Stimulated activated CD4-positive, alpha-beta T cell treated with anti-CD3 and anti-CD28 coated beads, Interleukin-4, amount 100 ng/mL, for 24 hours (primary cell): ENCODE measurements at places on chromosomes 7 and 10.

- no peak for DNase-seq
These were observed 48.6 kb downstream of the DGKI start for GRCh38 chr7:137798073-137798763.

DNA sequence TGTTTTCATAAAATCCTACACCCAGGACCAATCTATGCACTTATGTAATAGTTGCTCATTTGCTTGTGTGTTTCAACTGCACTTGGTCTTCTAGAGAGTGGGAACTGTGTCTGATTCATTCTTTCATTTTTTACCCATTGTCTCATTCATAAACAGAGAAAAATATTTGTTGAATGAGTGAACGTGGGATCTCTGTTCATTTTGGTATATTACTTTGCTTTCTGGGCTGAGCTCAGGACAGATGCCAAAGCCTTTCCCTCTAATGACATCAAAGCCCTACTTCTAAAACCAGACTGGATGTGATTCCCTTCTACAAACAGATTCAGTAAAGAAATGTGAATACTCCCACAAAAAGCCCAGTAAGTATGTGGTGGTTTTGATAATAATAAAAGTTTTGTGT, 145.2 kb downstream of the ST7 start:
- no peak for DNase-seq

- DNase-seq: no peak
These were observed 82.3 kb downstream of the LRGUK start for GRCh38 chr7:134209322-134210015.

DNA sequence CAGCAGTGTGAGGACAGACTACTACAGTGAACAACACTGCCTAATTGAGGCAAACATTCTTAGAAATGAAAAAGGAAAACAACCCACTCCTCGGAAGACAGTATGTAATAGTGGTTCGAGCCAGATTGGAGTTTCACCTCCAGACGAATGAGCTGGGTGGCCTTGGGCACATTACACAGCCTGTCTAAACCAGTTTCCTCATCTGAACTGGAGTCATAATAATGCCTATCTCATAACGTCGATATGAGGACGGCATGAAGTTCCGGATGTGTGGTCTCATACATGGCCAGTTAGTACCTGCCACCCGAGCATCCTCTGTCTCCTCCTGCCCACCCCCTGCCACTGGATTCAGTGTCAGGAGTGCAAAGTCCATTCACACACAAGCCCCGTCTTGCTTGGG, 15.8 kb upstream of the FRMPD2 start:
- no peak for DNase-seq

DNA sequence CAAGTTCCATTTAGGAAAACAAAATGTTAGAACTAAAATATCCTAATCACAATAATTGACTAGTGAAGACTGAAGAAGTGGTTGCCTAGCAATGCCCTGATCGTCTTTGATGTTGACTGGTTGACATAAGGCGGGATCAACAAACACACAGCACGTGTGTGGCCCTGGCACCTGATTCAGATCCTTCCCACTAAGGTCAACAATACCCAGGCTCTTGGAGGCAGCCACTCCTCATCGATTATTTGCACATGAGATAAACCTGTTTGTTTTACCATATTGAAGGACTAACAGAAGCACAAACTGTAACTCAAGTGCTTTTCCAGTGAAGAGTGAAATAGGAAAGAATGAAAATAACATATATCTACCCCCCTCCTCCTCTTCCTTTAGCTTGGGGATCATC, 15.6 kb downstream of the FANK1 start:
- DNase-seq: no peak

- DNase-seq: no peak
These were observed 242.2 kb upstream of the PPP2R2D start for GRCh38 chr10:131658476-131659110.

DNA sequence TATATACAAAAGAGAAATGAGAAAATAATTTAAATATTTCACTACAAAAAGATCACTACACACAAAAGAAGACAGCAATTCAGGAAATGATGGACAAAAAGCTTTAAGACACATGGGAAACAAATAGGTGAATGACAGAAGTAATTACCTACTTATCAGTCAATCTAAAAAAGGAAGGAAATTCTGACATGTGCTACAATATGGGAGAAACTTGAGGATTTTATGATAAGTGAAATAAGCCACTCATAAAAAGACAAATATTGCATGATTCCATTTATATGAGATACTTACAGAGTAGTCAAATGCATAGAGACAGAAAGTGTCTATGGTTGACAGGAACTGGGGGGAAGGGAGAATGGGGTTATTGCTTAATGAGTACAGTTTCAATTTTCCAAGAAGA, 339.2 kb downstream of the CALN1 start:
- no peak for DNase-seq

DNA sequence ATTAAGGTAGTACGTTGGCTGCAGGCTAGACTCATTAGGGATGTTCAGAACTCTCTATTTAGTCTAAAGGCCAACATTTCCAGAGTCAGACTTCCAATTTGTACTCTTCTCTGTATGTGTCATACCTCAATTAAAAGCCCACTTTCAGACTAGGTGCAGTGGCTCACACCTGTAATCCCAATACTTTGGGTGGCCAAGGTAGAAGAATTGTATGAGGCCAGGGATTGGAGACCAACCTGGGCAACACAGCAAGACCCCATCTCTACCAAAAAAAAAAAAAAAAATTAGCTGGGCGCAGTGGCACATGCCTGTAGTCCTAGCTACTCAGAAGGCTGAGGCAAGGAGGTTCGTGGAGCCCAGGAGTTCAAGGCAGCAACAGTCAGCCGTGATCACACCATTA, 190.7 kb upstream of the KAT6B start:
- no peak for DNase-seq

- DNase-seq: no peak
These were observed 104.7 kb downstream of the ST8SIA6 start for GRCh38 chr10:17349717-17350116.

- DNase-seq: no peak
These were observed 6.2 kb upstream of the CFAP58 start for GRCh38 chr10:104347295-104348045.

- DNase-seq: no peak
These were observed 9.2 kb downstream of the MICU1 start for GRCh38 chr10:72616716-72617115.

DNA sequence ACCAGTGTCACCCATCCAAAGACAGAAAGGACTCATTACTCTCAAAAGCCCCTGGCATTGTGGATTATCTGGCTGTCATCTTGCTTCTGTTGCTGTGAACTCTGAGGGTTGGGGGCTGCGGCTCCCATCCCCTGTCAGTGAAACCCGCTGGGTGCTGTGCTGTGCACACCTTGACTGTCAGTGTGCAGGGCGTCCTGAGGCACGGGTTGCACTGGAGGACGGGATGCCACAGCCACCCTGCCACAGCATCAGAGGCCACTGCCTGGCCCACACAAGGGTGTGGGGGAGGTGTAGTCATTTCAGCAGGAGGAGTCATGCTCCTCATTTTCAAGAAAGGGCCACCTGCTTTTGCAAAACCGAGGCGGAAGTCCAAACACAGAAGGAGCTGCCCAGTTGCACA, 245.8 kb downstream of the GLRX3 start:
- DNase-seq: no peak

DNA sequence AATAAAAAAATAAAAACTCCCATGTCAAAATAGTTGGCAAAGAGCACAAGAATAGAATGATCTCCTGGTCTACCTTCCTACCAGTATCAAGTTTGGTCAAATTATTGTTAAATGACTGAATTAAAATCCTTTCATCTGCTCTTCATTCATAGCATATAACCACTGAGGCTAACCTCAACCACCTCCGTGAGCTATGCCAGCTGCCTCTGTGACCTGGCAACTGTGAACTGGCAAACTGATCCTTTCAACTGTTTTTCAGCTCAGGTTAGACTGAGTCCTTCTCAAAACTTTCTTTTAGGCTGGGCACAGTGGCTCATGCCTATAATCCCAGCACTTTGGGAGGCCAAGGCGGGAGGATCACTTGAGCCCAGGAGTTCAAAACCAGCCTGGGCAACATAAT, 36.1 kb downstream of the NUDCD3 start:
- DNase-seq: no peak

- no peak for DNase-seq
These were observed 8.4 kb upstream of the LMOD2 start for GRCh38 chr7:123647106-123647730.

- DNase-seq: no peak
These were observed 16.2 kb downstream of the ZNF425 start for GRCh38 chr7:149109969-149110368.

DNA sequence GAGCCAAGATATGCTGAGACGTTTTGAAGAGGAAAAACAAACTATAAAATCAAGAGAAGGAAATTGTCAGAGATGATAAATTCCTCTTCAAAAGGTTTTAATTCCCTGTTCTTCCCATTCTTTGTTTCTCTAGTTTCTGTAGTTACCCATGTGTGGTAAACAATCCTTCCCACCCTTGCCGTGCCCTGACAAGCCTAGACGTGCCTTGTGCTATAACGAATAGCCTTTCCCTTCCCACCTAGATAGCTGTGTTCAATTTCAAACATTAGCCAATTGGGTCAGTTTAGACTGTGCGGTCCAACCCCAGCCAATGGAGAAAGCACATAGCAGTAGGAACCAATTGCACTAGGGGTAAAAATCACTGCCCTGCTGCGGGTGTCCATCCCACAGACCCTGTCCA, 138.1 kb downstream of the RALA start:
- no peak for DNase-seq
